T-cell (primary cell): ENCODE measurements at places on chromosomes 4 and X. TPM values are rescaled to one million over a fixed set of nuclear protein-coding genes. Genes with fewer than 3 reads are reported as not detected.
A peak's percentile ranks its signal among the peaks of the same experiment; 100 is the strongest.

Gene FGF16
- not detected for total RNA-seq

Gene PUDP
- total RNA-seq = 14.1 TPM

Gene POLN
- 2.7 TPM for total RNA-seq

Gene IL3RA
- total RNA-seq = 0.35 TPM

Gene LUZP4
- not detected for total RNA-seq

Gene S100G
- not detected for total RNA-seq

Gene TBL1X
- total RNA-seq = 44.6 TPM

GRCh38 chr4:179692222-179692621, 2250.0 kb upstream of the AGA start:
- DNase-seq = no peak

DNA sequence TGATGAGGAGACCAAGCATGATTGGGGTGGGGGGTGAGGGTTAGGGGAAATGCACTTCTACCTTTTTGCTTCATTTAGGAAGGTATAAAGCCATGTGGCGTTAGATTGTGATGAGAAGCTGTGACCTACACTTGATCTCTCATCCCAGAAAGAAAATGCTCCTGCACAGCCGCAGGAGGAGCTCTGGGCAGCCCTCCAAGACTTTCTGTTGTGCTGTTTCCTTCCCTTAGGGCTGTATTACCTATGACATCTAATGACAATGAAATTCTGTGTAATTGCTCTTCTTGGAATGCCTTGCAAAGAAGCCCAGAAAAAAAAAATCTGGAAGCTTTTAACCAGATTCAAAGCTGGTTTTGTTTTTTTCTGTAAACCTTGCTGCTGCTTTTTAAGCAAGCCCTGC, 13.4 kb downstream of the PRPS2 start:
- DNase-seq = no peak

- DNase-seq = no peak
Measured at GRCh38 chr4:70627620-70628019, 924 bp upstream of the ENAM start.

- no peak for DNase-seq
Measured at GRCh38 chrX:10875995-10876394, 235.1 kb upstream of the HCCS start.

DNA sequence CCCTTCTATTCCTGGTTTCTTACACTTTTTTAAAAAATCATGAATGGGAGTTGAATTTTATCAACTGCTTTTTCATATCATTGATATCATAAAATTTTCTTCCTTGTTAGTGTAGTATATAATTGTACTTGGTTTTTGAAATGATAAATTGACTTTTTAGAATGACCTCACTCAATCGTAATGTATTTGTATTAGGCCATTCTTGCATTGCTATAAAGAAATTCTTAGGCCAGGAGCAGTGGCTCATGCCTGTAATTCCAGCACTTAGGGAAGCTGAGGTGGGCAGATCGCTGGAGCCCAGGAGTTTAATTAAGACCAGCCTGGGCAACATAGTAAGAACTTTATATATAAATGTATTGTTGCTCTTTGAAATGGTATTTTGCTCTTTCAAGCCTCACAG, 6.3 kb downstream of the EXOC1 start:
- no peak for DNase-seq

DNA sequence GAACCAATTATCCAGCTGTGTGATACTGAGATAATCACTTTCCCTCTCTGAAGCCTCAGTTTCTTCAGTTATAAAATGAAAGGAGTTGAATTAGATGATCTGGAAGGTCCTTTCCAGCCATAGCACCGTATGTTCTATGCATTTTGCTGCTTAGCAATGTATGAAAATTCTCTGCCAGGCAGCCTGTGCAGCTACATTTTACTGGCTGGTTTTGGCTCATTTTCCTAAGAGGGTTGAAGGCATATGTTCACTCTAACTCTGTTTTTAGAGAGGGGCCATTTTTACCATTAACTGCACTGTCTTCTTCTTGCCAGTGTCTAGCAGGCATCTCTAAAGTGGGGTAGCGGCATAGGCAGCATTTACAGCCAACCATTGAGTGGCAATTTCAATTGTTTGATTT, 26.1 kb downstream of the TRPC5 start:
- no peak for DNase-seq

GRCh38 chrX:120560405-120560841, 339 bp downstream of the CUL4B start:
- peak; percentile 9 for DNase-seq

DNA sequence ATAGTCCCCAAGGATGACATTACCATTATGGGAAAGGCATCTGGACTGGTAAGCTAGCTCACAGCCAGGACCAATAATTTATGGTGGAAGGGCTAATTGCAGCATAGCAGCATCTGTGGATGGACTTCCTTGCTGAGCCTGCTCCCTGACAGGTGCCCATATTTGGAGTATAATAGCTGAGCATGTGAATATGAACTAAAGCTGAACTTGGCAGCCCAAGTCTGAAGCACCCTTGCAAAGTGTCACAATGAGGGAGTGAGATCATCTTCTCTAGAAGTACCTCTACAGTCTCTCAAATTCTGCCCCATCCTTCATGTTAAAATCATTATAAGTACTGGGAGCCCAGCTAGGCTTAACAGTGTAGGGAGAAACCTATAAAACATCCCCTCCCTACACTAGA, 128.2 kb upstream of the INPP4B start:
- no peak for DNase-seq

- no peak for DNase-seq
Measured at GRCh38 chr4:16819652-16820051, 78.8 kb downstream of the LDB2 start.

GRCh38 chr4:12499693-12500092, 984.4 kb downstream of the RAB28 start:
- DNase-seq = no peak
